NCI-H1436 (cell line): ENCODE measurements at places on chromosomes 4 and X.

DNA sequence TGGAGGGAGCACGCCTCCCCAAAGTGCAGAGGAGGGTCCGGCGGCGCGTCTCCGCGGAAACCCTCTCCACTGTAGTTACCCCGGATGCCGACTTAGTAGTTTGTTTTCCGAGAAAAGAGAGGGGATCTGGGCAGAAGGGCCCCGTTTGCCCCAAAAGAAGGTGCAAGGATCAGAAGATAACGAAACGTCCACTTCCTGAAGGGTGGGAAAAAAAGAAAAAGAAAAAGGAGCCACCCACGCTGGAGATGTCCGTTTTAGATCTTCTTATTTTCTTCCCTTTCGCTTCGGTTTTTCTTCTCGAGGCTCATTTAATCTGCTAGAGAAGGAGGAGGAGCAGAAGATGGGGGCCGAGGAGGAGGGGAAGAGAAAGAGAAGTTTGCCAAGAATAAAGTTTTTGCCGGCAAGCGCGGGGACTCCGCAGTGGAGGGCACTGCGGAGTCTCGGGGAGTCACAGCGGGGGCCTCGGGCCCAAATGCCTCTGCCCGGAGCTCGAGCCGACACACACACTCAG, 517 bp downstream of the LEF1 start:
- DNase-seq, result no peak

- no peak for DNase-seq
Observed at GRCh38 chr4:138716559-138717335, 298.8 kb upstream of the NOCT start.

GRCh38 chrX:15151267-15152186, 118.4 kb downstream of the ASB9 start:
- no peak for DNase-seq

GRCh38 chr4:188158336-188158735, 19.1 kb downstream of the TRIML1 start:
- DNase-seq, result no peak

DNA sequence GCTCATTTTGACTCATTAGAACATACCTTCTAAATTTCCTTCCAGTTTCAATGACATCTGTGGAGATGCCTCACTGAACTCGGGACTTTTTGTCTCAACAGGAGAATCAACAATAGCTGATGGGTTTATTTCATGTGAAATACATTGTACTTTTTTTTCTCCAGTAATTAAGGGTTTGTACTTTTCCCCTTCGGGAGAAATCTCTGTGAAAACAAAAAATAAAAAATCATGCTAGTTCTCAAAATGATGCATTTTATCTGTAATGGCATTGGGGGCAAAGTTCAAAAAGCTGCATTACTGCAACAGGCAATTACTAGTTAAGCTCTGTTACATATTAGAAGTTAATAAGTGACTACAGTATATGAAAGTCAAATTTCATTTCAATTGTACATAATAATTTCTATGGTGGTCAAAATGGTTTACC, 167.3 kb upstream of the SH3RF1 start:
- no peak for DNase-seq

GRCh38 chr4:54872261-54872660, 214.5 kb downstream of the KIT start:
- DNase-seq, result no peak

GRCh38 chr4:88457307-88458103, 586 bp downstream of the HERC5 start:
- DNase-seq, result no peak

- no peak for DNase-seq
Observed at GRCh38 chrX:146055733-146056132, 238.1 kb downstream of the SLITRK2 start.

DNA sequence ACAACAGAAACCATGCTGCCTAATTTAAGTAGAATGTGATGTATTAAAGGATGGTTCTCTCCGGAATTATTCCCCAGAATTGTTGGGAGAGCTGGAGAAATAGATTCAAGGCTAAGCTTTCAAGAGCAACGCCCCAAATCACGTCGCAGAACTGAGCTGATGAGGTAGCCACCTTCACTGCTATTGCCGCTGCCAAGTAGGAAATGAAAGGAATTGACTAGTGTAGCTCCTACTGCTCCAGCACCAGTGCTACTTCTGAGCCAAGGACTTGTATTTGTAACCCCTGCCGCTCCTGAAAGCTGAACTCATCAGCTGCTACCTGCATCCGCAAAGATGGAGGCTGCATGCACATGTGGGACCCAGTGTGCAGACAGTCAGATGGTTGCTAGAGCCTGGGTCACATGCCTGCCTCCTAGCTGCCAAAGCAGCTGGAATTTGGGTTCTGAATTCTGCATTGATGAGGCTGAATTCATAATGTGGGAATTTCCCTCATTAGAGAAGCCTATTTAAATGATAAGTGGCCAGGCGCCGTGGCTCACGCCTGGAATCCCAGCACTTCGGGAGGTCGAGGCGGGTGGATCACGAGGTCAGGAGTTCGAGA, 173.9 kb downstream of the PDGFRA start:
- no peak for DNase-seq

GRCh38 chr4:142567199-142567598, 278.9 kb downstream of the INPP4B start:
- DNase-seq, result no peak

GRCh38 chrX:154310616-154311536, 15.3 kb downstream of the TKTL1 start:
- no peak for DNase-seq

GRCh38 chr4:111066001-111066400, 443.1 kb upstream of the PITX2 start:
- DNase-seq, result no peak

GRCh38 chr4:1290165-1290977, 680 bp downstream of the MAEA start:
- no peak for DNase-seq

DNA sequence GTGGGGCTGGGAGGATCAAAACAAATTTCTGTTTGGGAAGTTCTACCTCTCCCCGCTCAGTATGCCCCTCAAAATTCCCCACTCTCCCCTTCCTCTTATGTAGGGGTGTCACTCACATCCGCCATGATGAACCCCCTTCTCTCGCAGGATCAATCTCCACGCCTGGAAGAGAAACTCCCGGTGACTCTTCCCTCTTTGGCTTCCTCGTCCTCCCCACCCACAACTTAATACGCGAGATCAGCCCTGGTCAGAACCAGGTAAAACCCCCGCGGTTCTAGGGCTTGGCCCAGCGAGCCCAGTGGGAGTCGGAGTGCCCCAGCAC, 427 bp downstream of the LAMTOR3 start:
- DNase-seq, result no peak

- no peak for DNase-seq
Observed at GRCh38 chr4:25155947-25156346, 4.3 kb downstream of the SEPSECS start.

- no peak for DNase-seq
Observed at GRCh38 chr4:8101213-8102075, 57.2 kb downstream of the ABLIM2 start.

DNA sequence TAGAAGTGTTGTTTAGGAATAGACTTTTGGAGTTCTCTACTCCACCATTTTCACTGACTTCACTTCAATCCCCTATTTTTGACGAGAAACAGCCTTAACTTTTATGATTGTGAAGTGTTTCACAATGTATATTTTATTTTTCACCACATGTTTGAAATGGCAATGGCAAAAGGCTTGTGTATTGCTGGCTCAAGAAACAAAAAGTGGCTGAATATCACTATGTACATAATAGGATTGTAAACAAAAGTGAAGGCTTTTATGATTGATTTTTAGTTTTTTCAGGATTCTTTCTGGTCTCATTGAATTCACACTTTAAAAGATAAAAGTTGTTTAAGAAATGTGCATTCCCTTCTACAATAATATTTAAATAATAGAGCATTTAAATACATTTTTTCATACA, 18.2 kb downstream of the MAGEB5 start:
- DNase-seq, result no peak

DNA sequence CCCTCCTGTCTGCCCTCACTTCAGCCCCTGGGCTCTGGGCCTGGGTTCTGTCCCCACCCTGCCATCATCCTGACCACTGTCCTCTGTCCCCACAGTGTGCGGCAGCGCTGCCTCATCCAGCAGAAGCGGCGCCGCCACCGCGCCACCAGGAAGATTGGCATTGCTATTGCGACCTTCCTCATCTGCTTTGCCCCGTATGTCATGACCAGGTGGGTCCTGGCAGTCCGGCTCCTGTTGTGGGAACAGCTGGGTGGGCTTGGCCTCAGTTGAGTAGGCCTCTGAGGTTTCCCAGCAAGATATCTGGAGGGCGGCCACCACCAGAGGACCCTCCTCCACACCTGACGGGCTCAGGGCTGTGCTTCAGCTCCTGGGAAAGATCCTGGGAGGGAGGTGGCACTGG, 2.2 kb downstream of the GPR78 start:
- DNase-seq, result no peak

GRCh38 chr4:105568584-105568983, 16.2 kb downstream of the ARHGEF38 start:
- no peak for DNase-seq

DNA sequence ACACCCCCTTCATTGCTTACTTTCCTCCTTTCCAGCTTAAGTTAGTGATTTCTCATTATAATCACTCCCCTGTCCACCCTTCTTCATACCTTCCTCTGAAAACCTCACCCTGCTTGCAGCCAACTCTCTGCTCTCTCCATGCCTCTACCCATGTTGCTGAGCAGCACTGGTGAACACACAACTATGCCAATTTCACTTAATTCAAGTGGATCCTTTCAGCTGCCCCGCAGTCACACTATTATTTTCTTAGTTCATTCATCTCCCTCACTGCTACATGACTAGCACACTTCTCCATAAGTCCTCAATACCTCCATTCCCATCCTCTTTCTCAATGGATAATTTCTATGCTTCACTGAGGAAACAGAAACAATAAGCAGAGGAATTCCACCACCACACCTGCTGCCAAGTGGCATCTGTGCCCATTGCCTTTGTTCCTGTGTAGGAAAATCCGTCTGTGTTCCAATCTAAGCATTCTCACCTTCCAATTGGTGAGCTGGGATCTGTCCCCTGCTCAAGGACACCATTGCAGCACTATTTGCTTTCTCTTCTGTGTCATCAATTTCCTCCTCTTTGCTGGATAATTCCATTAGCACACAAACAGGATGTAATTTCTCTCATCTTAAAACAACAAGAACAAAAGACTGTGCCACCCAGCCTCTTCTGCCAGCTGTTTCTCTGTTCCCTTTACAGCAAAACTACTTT, 25.2 kb upstream of the PRSS48 start:
- DNase-seq, result peak; percentile 5

DNA sequence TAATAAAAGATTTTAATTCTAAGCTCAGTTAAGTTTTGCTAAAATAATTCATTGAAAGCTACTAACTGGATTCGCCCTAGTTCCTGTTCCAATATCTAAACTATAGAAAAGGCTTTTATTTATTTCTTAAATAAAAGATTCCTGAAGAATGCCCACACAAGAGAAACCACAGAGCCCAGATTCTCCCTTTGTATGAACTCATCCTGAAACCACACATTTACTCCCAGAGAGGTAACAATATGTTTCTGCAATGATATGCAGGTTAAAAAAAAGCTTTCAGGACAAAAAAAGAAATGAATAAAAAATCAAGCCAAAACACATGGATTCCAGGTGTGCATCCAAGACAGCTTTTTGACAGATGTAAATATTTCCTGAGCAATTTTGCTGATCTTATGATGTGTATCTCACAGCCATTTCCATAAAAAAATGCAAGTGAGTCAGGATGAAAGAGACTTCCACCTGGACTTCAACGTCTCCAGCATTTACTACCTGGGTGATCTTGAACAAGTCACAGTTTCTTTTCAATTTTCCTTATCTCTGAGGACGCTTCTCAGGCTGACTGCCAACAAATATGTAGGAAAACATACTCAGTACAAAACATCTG, 234.4 kb upstream of the FAT1 start:
- no peak for DNase-seq

DNA sequence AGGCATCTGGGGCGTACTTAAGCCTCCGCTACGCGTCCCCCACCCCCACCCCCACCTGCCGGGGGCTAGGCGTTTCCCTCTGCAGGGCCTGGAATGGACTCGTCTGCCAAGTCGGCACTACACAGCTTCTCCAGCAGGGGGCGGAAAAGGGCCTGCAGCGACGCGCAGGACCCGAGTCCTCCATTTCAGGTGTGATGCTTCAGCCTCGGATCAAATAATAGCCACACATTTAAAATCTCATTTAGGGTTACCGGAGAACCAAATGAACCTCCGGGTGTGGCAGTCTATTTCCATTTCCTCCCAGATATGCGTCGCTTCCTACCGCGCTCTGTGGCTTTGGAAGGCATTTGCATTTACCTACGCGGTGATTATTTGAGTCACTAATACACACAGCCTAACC, 2.9 kb downstream of the PAK3 start:
- DNase-seq, result peak; percentile 10

DNA sequence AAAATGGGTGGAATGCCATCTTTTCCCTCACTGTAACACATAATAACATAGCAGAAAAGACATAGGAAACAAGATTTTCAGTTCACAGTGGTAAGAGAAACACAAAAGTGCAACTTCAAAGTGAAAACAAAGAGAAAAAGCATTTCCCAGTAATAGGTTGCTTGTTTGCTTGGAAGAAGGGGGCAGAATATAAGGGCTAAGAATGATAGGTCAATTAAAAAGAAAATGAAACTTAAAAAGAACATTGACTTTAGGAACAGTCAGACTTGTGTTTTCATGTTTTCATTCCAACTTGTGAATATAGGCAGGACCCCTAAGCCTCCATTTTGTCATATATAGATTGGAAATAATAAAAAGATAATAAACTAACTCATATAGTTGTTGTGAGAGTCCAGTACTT, 168.2 kb upstream of the PPP3CA start:
- no peak for DNase-seq
